ENCODE measurements at places on chromosomes 13 and 19.
A peak's percentile ranks its signal among the peaks of the same experiment; 100 is the strongest.

DNA sequence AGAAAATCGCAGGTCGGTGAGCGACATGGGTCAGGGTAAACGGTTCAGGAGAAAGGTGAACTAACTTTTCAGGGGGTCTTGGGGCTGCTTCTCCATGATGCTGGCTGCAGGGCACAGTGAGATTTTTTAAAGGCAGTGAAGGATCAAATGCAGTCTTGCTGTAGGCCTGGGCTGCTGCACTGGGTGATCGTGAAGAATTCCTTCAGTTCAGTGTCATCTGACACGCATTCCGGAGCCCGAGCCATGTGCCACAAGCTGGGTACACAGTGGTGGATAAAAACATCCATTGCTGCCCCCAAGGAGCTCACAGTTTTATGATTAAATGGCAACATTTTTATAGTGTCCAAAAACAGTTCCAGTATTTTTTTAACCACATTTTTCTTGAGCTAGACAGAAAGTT lies 56.3 kb upstream of the GPR12 start:
- no peak for DNase-seq

GRCh38 chr13:84191139-84191538 lies 308.9 kb upstream of the SLITRK1 start:
- no peak for DNase-seq

- DNase-seq, result peak; percentile 67
Measured at GRCh38 chr13:38686577-38687245, at the start of gene FREM2. Gene FREM2, plus strand, starts transcription at chr13:38687077. Its CDS starts 268 bp downstream, at chr13:38687345.

DNA sequence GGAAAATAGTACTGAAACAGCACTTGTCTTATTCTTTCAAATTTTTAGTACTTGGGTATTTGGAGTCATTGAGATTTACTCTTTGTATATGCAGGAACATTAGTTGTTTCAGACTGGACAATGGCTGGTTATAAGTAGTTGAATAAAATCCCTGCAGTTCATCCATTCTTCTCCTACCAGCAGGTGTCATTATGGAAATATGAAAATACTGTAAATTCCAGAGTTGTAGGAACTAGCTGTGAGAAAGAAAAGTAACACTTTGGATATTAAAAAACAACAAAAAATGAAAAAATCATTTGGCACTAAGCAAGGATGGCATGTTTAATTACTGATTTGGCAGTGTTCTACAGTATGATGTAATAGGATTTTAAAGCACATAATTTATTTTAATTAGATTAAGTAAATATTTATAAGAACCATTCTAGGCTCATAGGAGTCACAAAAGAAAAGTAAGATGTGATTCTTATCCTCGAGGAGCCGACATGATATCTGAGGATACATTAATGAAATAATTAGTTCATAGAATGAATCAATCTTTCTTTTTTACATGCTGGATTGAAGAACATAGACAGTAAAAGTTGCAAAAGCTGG lies 155.3 kb downstream of the KCNRG start:
- peak; percentile 9 for DNase-seq

DNA sequence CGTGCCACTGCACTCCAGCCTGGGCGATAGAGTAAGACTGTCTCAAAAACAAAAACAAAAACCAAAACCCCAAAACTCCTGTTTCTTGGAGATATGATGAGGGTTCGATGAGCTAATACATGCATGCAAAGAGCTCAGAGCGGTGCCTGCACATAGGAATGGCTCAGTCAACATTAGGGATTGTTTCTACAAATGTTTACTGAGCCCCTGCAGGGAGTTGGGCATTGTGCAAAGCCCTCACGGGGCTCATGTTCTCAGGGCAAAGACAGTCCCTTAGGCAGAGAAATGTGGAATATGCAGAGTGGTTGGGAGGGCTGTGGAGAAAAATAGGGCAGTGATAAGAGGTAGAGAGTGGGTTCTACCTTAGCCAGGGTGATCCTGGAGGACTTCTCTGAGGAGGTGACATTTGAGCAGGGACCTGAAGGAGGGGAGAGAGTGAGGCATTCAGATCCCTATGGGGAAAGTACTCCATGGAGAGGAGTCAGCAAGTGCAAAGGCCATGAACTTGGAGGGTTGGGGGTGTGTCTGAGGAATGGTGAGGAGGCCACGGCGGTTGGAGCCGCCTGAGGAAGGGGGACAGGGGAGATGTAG lies 1.5 kb upstream of the EHD2 start:
- DNase-seq, result no peak

DNA sequence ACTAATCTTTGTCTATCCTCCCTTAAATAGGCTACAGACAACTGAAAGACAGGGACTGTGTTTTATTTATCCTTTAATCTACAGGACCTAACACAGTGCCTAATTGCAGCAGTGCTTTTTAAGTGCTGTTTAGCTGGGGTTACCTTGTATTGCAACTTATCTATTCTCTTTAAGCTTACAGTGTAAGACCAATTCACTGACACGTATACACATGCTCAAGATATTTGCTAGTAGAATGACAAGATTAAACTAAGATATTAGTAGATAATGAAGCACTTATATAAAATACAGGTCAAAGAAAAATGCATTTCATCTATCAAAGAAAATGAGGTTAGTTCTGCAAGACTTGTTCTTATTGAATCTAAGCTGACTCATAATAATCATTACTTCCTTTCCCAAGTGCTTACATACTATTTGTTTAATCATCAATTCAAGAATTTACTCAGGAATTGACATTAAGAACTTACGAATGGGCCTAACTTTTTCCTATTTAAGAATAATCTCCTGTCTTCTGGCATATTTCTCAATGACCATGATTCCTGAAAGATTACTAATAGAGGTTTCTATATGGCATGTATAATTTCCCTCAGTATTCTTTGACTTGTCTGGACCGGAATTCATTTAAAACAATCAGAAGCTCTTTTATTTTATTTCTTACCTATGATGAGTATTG lies 75.8 kb upstream of the MAB21L1 start:
- DNase-seq, result no peak

DNA sequence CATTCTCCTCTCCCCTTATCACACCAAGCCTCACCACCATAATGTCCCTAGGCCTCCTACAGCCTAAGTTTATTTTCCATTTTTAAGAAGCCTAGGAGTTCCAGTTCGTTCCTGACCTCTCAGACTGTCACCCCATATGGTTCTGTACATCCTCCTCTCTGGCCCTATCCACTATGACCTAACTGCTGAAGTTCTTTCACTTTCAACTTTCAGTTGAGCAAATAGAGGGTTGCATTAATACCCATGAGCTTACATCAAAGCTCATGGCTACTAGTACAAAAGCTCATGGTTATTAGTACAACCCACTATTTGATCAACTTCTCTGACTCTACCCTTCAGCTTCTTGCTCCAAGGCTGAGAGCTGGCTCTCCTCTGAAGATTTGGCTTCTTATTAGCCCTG lies 72.9 kb downstream of the FGF14 start:
- no peak for DNase-seq
